ENCODE measurements at places on chromosomes 2 and 18.

- DNase-seq = no peak
Observed at GRCh38 chr2:21800356-21800755, 676.6 kb downstream of the TDRD15 start.

DNA sequence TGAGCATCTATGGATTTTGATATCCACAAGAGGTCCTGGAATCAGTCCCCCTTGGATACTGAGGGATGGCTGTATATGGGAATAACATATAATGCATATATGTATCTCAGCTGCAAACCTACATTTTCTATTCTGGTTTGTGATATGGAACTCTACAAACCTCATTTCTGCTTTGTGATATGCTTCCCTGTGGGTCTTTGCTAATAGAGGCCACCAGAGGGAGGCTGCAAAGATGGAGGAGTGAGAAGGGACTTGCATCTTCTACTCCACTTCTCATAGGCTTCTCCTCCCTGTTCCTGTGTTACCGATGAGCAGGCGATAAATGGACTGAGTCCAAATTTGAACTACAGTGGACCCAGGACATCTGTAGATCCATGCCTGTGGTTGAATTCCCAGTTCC lies 37.8 kb downstream of the ARID5A start:
- no peak for DNase-seq

GRCh38 chr2:46171996-46172546 lies 125.1 kb upstream of the EPAS1 start:
- no peak for DNase-seq

DNA sequence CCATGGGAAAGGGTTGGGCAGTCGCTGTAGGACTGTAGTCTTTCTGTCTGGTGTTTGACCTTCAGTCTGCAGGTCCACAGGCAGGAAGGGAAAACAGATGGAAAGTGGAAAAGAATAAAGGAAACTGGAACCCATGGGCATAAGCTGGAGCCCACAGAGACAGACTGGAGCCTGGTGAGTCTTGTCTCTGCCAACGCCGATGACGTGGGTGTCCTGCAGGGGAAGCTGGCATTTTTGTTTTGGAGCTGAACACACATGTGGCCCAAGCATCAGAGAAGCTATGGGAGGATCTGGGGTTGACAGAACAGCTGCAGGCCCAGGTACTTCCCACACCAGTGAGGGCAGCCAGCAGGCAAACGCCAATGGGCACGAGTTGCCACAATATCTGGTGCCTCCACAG lies 28.2 kb upstream of the SOCS6 start:
- no peak for DNase-seq

- no peak for DNase-seq
Observed at GRCh38 chr2:102522890-102523289, 49.9 kb downstream of the SLC9A4 start.

GRCh38 chr18:45290364-45290763 lies 324.9 kb upstream of the SLC14A2 start:
- no peak for DNase-seq

- DNase-seq = no peak
Observed at GRCh38 chr2:18445433-18446320, 114.8 kb downstream of the RDH14 start.

Data from stimulated activated CD8-positive, alpha-beta memory T cell treated with anti-CD3 and anti-CD28 coated beads, Interleukin-7, amount 100 ng/mL, for 1 hour (primary cell).